ENCODE measurements at places on chromosomes 11 and 22.

DNA sequence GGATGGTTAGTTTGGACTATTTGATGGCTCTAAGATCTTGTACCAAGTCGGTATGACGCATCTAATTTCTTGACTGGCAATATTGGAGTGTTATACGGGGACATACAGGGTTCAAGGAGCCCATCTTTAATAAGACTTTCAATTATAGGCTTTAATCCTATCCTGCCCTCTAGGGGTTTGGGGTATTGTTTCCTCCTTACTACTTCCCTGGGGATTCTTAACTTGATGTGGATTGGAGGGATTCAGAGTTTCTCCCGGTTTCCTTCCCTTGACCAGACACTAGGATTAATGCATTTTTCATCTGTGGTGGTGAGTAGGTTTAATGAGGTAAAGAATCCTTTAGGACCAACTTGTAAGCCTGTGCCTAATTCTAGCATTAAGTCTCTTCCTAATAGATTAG lies 18.8 kb downstream of the CYP2D6 start:
- no peak for DNase-seq

GRCh38 chr11:65982824-65983588 lies 19.0 kb downstream of the EIF1AD start:
- DNase-seq, result no peak

DNA sequence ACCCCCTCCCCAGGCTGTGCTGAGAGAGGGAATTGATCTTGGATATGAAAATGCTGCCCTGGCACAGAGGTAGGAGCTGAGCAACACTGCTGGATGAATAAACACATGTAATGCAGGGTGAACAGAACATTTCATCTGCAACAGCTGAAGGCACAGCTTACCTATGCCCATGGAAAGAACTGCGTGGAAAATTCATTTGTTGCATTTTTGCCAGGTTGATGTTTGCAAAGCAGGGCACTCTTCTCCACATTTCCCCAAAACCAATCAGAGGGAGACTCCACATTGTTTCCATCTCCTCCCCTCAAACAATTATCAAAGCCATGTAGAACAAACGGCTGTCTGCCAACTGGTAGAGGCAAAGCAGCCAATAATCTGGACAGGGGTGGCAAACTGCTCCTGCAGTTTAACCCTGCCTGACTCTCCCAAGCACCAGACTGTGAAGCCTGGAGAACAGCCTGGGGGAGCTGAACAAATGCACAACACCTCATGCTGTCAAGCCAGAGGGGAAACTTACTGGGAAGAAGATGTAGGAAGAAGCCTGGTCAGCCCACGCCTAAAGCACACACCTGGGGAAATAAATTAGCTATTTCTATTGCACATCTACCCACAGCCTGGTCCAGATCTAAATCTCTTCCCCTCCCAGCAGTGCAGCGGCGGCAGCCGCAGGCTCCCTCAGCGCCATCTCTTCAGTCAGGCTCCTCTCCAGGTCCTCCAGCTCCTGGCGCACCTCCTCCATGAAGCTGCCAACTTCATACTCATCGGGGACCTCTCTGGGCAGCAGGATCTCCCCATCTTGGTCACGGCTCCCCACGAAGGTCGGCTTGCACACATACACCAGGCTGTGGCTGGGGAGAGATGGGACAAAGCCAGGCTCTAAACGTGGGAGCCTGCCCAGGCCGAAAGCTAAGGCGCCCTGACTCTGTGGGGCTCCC lies 44.3 kb downstream of the DKK3 start:
- no peak for DNase-seq

GRCh38 chr22:19287076-19287707 lies 4.3 kb downstream of the CLTCL1 start:
- no peak for DNase-seq

GRCh38 chr11:66328031-66328301 lies 8.3 kb downstream of the RIN1 start:
- no peak for DNase-seq
